ENCODE measurements at places on chromosomes 1 and 21.
A peak's percentile ranks its signal among the peaks of the same experiment; 100 is the strongest.

DNA sequence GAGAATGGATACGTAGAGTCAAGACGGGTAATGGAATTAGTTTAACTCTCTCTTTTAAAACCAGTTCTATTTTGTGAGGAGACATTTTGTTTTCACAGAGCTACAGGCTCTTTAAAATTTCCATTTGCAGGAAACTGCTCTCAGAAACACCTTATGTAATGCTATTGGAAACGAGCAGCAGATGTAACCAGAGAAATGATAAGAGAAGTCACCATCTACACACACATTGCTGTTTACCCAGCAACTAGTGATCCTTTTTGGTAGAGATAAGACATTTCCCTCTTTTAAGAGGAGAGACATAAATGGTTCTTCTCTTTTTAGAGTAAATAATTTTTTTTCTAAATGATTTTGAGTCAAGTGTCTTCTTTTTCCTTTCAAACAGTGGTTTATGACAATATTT lies 80.6 kb downstream of the KCTD3 start:
- no peak for DNase-seq

DNA sequence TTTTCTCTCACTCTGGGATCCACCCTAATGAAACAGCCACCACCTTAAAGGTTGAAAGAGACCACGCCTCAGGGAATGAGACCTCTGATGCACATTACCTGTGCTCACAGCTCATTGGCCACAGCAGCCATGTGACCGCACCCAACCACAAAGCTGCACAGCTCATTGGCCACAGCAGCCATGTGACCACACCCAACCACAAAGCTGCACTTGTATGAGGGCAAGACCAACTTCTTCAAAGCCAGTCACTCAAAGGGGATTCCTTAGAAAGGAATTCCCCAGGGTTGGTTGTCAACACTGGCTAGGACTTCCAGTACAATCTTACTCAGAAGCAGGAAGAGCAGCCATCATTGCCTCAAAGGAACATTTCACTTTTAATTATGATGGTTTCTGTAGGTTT lies 43.6 kb upstream of the PDE9A start:
- peak; percentile 30 for DNase-seq

DNA sequence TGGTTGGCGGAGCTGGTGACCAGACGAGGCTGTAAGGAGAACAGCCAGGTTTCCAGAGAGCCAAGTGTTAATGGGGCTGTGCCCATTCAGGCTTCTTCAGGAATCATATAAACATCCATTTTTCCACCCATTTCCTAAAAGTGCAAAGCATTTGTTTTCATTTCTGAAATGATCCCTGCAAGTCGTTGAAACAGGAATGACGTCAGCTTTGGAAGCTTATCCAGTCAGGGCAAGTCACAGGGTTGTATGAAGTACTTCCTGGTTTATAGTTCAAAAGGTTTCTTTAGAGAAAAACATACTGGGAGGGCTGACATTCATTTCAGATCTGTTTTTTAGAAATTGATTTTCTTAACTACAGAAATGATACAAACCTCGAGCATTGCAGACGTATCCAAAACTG lies 29.2 kb downstream of the IGSF5 start:
- no peak for DNase-seq

GRCh38 chr1:22704440-22705067 lies 6.1 kb upstream of the EPHB2 start:
- DNase-seq = peak; percentile 76

GRCh38 chr1:185267301-185267700 lies 49.7 kb downstream of the IVNS1ABP start:
- no peak for DNase-seq

DNA sequence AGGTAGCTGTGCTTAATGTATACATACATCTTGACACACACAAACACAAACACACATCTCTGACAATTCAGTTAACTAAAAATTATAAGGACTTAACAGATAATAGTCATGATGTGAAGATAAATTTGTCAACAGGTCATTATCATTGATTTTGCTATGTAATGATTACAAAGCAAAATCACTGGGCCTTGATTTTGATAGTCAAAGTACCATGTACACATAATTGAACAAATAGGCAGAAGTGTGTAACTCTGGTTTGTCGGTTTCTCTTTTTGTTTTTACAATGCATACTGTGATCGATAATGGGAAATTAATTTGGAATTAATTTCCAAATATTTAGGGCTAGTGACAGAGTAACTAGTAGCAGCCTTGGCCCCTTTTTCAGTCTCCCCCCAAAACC lies 30.8 kb downstream of the PTBP2 start:
- DNase-seq = no peak

DNA sequence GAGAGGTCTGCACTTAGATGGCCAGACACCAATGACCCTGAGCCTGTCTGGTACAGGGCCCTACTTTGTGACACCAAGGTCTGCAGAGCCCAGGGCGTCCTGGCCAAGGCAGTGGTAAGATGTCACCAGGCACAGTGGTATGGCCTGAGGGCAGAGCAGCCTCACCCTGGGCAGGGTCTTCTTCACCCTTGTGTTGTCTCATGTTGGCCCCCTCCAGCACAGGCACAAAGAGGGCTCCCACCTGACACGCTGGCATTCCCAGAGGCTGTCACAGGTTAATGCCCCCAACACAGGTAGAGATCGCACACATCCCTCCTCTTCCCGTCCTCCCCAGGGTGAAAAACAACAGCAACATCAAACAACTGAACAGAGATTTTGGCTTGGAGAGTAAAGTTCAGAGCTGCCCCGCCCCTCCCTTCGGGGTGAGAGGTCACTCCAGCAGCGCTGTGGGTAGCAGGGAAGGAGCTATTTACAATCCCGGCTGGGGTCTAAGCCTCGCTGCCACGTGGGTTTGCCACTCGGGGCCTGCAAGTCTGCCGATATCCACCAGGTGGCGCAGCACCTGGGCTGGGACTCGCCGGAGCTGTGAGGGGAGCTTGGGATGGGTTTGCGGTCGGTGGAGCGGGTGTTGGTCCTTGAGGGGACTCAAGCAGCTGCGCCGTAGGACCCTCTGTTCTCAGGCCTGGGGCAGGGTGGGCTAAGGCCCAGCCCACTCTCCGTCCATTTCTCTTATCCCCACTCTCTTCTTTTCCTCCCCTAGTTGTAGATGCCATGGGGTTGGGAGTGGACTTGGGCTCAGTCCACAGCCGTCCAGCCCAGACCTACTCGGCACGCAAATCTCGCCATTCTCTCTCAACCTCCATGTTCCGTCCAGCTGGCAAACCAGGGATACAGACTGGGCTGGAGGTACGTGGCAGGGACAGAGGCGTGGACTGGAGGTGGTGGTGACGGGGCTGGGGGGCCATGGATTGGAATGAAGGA lies 12.7 kb downstream of the EFNA3 start:
- peak; percentile 77 for DNase-seq

DNA sequence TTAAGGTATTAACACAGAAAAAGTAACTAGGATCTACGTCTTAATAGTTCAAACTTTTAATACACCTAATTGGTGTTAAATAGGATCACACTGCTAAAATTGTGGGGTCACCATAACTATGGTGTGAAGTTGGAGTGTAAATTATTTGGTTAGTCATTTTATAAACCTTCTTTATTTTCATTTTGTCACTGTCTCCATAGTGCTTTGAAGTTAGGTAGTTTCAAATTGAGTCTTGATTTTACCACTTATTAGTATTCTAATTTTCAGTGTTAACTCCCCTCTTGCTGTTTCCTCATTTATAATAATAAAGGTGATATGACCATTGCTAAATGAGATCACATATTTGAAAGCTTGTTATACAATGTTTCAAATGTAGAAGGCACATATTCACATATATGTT lies 738.1 kb upstream of the CHRM3 start:
- no peak for DNase-seq

- no peak for DNase-seq
Observed at GRCh38 chr1:223214261-223214807, 71.3 kb upstream of the TLR5 start.

DNA sequence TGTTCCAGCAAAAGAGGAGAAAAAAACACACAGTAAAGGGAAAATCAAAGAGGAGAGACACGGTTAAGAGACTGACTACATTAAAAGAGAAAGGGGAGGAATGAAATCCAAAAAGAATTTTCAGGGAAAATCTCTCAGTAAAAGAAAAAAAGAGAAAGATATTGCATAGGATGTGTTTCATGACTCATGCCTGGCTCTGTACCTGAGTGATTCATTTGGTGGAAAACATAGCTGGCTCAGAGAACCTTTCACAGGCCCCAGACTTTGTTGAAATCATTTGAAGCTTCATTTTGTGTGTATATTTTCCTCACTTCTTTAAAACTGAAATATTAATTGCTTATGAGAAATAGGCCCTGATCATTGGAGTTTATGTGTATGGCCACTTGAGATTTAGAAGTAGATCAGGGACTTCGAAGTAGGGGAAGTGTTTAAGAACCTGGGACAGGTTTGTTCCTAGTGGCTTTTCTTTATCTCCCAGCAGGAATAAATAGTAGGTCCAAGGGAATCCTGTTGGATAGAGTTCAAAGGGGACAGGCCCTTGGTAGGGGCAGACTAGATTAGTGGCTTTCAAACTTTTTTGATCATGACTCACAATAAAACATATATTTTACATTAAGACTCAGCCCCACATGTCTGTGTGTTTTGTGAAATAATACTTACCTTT lies 239.1 kb upstream of the SGIP1 start:
- DNase-seq = no peak

DNA sequence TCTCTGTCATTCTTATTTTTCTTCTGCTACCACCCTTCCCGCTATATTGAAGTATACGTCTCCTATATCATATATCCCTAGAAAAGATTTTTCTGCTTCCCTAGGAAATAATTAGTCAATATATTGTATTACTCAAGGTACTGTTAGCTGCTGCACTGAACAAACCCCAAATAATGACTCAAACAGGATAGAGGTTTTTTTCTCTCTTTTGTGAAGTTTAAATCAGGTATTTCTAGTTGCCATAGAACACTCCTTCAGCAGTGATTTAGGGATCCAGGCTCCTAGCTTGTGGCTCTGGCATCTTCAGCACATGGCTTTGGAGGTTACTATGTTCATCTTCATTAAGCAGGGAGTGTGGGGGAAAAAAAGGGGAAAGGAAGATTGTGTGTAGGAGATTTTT lies 18.1 kb downstream of the SYT14 start:
- no peak for DNase-seq

DNA sequence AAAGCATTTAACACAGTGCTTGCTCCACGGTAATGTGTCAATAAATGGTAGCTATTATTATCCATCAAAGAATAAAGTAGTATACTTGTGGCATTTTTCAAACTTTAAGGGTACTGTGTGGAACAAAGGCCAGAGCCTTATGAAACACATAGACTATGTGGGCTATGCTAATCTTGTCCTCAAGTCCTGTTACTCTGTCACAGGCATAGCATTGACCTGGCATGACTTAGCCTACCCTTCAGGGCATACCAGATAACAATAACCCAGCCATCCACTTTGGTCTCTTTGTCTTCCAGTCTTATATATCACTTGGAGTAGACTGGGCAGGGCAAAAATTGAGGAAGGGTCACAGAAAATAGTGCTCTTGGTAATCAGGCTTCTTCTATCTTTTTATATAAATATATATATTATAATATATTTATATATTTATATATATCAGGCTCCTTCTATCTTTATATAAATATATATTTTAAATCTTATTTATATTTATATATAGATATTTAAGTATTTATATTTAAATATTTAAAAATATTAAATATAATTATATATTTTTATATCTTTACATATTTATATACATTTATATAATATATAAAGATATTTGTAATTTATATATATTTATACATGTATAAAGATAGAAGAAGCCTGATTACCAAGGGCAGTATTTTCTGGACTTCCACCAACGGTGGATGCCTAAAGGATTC lies 66.1 kb upstream of the CNN3 start:
- DNase-seq = no peak

All from activated T-cell treated with anti-CD3 and anti-CD28 coated beads for 24 hours (primary cell).